ENCODE measurements at places on chromosomes 1 and 21.

DNA sequence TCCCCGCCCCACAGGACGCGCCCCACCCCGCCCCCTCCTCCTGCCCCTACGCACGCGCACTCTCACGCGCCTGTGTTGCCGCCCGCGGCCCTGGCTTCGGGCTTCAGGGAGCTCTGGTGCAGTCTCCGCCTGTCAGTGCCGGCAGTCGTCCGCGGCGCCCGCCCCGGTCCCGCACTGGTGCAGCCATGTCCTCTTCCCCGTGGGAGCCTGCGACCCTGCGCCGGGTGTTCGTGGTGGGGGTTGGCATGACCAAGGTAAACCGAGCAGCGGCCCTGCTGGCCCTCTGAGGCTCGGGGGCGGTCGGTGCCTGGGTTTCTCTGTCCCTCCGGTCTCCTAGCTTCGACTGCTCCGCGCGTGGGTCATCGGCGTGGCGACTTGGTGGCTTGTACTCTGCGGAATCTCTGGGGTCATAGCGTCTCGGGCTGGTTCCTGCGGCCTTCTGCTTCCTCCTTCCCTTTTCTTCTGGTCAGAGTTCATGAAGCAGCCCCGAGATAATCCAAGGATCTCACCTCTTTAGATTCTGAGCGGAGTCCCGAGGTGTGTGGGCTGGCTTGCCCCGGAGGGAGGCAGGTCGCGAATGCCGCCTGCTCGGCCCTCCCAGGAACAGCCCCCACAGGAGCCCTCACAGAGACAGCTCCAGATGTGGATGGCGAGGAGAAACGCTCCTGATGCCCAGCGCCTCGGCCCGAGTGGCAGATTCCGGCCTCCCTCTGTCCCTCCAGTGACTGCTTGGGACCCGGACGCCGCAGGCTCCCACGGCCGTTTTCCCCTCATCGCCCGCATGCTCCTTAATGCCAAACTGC is at the start of gene SCP2:
Gene SCP2 (plus strand): TSS at position 65 of the 803 bp plus-strand sequence. CDS start 121 bp downstream, at position 186.
- DNase-seq, result peak; percentile 43

GRCh38 chr1:172656576-172656975 is 2.3 kb upstream of the FASLG start:
- no peak for DNase-seq

- DNase-seq, result no peak
Observed at GRCh38 chr1:91673613-91674012, 173.0 kb downstream of the CDC7 start.

GRCh38 chr1:61120998-61121397 is 38.6 kb downstream of the NFIA start:
- DNase-seq, result no peak

GRCh38 chr1:16275591-16275990 is 38.6 kb upstream of the CPLANE2 start:
- no peak for DNase-seq

DNA sequence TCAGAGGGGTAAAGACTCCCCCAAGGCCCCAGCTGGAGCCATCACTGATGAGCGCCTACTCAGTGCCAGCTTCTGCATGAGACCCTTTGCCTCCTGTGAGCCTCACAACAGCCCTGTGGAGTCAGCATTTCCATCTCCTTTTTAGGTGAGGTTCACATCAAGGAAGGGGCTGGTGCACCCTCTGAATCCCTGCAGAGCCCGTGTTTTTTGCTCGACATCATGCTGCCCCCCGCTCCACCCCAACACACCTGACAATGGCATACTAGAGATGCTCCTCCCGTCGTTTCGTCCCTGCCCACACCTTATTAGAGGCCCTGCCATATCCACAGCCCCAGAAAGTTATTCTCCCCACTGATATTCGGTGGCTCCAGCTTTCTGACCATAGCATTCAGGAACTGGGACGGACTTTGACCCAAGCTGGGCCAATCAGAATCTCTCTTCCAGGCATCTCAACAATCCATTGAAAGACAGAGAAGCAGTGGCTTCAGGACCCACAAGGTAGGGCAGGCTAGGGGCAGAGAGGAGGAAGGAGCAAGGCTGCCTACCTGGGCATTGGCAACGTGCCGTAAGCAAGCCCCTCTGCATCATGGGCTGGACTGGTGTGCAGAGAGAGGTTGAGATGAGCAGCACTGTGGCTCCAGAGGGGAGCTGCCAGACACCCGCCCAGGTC is 32.7 kb downstream of the EPHA10 start:
- no peak for DNase-seq

DNA sequence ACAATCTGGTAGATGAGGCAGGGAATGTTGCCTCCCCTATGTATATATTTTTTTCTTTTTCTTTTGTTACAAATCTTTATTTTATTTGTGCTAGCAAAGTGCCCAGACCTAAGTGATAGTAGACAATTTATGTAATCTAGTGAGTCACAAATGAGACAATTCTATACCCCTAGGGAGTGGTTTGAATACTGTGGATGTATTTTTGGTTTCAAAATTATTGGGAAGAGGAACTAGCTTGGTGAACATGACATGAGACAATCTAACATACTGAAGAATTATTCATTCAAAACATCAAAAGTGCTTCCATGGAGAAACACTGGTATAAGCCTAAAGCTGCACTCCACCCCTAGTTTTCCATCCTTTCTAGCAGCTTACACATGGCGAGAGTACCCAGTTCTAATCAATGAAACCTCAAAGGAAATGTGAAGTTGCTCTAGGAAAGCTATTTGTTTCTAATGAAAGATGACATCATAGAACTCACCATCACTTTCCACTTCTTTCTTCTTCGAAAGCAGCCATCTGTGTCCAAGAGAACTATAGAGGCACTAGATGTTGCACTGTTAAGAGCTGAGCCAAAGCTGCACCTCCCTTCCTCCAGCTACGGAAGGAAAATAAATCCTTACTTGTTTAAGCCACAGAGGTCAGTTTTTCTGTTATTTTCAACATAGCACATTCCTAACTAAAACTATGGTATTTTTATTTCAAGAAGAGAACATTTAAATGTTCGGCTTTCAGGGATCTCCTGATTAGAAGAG is 764.6 kb downstream of the LTN1 start:
- DNase-seq, result no peak

GRCh38 chr1:214966346-214966745 is 116.2 kb upstream of the KCNK2 start:
- DNase-seq, result no peak

DNA sequence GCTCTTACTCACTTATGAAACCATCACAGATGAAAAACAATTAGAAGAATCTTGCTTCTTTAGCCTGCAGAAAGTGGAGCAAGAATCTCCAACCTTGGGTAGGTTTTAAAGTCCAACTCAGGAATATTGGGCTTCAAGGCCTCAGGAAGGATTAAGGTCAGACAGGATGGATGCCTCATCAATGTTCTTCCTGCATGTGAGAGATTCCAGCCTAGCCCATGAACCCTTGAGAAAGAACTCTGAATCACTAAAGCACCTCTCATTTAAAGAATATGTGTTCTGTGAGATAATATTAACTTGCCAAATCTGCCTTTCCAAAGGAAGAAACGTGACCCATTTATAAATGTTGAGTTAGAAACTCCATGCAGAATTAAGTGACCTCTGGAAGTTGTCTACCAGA is 345.2 kb upstream of the CAMK1G start:
- no peak for DNase-seq

DNA sequence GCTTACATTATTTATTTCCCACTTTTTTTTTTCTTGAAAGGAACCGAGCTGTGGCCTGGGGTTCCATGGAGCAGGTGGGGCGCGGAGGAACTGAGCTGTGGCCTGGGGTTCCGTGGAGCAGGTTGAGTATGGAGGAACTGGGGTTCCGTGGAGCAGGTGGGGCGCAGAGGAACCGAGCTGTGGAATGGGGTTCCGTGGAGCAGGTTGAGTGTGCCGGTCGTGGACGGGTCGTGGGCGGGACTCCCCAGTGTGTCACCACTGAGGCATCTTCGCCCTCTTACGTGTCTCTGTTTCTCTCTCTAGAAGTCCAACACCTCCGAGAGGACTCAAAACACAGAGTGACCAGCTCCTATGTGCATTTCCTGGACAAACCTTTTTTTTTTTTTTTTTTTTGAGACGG is 1.2 kb upstream of the SCNN1D start:
- no peak for DNase-seq

GRCh38 chr1:230156068-230156467 is 89.0 kb downstream of the GALNT2 start:
- no peak for DNase-seq

GRCh38 chr1:111789666-111790316 is 34.1 kb downstream of the DDX20 start:
- DNase-seq, result no peak

- no peak for DNase-seq
Observed at GRCh38 chr1:150513351-150513791, 2.2 kb upstream of the FALEC start.

GRCh38 chr21:9837946-9838737 is 683.2 kb upstream of the TPTE start:
- no peak for DNase-seq

- peak; percentile 61 for DNase-seq
Observed at GRCh38 chr21:35674895-35675470, 385.3 kb downstream of the SETD4 start.

- DNase-seq, result no peak
Observed at GRCh38 chr1:29333008-29333407, 96.7 kb downstream of the PTPRU start.

DNA sequence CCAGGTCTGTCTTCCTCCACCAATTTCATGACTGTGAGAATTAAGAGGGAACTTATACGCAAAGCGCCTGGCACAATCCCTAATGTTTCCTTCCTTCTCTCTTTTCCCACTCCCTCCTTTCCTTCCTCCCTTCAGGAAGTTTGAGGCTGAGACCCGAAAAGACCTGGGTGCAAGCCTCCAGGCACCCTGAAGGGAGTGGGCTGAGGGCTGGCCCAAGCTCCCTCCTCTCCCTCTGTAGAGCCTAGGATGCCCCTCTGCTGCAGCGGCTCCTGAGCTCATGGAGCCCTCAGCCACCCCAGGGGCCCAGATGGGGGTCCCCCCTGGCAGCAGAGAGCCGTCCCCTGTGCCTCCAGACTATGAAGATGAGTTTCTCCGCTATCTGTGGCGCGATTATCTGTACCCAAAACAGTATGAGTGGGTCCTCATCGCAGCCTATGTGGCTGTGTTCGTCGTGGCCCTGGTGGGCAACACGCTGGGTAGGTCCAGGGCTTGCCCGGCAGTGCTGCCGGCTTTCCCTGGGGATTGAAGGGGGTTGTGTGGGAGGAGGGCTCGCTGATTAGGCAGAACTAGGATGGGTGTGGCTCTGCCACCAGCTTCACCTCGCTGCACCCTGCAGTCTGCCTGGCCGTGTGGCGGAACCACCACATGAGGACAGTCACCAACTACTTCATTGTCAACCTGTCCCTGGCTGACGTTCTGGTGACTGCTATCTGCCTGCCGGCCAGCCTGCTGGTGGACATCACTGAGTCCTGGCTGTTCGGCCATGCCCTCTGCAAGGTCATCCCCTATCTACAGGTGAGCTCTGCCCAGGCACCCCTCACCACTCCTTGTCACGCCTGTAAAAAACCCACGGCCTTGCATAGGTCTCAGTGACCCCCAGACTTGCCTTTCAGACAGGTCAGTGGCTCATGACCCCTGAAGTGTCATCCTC is 1.7 kb downstream of the HCRTR1 start:
- no peak for DNase-seq

DNA sequence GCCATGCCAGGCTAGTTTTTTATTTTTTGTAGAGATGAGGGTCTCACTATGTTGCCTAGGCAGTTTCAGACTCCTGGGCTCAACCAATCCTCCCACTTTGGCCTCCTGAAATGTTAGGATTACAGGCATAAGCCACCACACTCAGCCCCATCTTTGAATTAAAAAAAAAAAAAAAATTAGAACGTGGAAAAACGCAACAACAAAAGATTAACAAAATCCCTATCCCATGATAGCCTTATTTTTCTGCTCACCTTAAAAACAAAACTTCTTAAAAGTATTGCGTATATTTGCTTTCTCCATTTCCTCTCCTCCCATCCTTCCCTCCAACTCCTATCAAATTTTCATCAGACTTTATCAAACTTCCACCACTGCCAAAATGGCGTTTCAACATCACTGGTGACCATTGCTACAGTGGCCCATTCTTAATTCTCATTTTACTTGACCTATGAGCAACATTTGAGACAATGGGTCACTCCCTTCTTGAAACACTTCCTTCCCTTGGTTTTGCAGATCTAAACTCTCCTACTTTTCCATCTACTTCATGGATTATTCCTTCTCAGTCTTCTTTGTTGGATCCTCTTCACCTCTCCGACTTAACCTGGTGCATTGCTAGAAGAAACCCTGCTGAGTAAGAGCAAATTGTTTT is 579 bp upstream of the ZNF684 start:
- no peak for DNase-seq

DNA sequence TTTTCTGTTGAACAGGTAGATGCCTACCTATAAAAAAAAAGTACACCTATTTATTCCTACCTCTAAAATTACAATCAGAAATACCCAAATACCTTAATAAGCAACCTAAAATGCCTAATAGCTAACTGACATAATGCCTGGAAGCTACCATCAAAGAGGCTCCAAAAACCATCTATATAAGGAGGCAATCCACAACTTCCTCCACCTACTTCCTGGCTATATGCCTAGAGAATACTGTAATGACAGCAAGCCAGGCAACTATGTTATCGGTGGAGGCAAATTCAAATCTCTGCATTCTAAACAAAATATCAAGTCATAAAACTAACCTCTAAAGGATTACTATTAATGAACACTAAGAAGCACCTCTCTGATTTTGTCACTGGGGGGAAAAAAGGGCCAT is 10.1 kb downstream of the ZNF644 start:
- no peak for DNase-seq

Measured in Jurkat, Clone E6-1 (cell line).